ENCODE measurements at places on chromosomes 2 and 18.
A peak's percentile ranks its signal among the peaks of the same experiment; 100 is the strongest.

DNA sequence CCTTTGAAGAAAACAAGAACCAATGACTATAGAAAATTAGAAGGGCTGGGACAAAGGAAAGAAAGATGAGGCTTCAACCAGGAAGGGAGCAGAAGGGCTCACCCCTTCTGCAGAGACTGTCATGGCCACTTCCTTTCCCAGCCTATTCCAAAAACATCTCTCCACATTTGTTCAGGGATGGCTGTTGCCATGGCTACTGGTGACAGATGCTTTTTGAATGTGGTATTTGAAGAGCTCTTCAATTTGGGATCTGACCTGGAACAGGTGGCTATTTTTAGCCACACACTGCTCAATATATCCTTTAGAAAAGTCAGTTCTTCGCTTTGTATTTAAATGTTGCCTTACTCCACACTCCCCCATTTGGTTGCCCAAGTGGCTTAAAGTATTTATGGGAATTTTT lies 64.1 kb upstream of the LCLAT1 start:
- no peak for DNase-seq

GRCh38 chr2:118250001-118250400 lies 161.7 kb downstream of the INSIG2 start:
- DNase-seq: peak; percentile 25

GRCh38 chr2:225070811-225071210 lies 28.5 kb upstream of the DOCK10 start:
- no peak for DNase-seq

DNA sequence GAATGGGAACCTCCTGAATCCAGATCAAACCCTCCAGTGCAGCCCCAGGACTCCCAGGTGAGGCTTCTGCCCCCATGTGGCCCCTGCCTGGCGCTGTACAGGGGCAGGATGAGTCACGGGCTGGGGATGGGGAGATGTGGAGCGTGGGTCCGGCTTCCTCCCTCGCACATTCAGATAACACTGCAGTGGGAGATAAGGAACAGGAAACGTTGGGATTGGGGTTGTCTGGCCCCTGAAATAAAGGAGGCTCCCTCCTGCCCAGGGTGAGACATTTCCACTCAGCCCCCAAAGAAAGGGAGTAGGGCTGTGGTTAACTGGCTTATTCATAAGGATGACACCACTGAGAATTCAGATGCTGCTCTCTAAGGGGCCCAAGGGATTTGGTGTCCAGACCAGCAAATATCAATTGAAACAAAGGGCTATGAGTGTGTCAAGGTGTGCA lies 30.7 kb downstream of the IGFBP5 start:
- DNase-seq: no peak

GRCh38 chr2:112924360-112924759 lies 13.4 kb downstream of the IL37 start:
- no peak for DNase-seq

- DNase-seq: no peak
These were observed 25.4 kb upstream of the DTNB start for GRCh38 chr2:25698752-25699151.

- no peak for DNase-seq
These were observed 521.8 kb upstream of the TCF4 start for GRCh38 chr18:56109757-56110156.

GRCh38 chr2:151478011-151478410 lies 68.3 kb downstream of the RIF1 start:
- DNase-seq: no peak

DNA sequence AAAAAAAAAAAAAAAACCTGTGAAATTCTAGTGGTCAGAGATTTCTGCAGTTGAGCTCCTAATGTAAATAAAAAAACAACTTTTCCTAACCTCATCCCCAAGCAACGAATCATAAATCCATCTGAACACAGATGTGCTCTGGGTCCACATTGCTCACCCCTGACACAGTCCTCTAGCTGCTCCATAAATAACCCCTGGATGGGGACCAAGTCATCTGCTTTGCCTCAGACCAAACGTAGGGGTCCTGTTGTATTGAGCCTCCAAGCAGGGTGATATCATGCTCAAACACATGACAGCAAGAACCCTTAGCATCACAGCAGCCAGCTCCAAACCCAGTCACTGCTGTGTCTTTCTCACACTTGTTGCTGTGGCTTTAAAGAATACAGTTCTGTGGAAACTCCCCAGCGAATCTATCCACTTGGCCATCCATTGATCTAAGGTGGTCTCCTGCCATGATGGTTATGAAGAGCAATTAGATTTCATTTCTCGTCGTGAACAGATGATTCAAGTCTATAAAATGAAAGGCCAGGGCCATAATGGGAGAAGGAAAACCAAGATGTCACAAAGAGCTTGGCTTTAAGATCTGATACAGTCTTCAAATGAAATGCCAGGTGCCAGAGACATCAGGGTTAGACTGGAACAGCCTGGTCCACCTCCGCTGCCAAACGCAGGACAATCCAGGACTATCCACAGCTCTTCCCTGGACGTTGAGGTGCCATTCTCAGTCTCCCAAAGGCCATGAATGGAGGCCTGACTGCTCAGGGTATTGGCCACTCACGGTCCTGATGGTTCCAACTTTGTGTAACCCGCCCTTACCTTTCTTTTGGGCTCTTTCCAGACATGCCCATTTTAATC lies 39.0 kb downstream of the TBC1D8 start:
- DNase-seq: no peak

- no peak for DNase-seq
These were observed 131.6 kb downstream of the NXPH2 start for GRCh38 chr2:138648606-138649005.

GRCh38 chr2:218505754-218506371 lies 62.3 kb downstream of the USP37 start:
- DNase-seq: no peak

DNA sequence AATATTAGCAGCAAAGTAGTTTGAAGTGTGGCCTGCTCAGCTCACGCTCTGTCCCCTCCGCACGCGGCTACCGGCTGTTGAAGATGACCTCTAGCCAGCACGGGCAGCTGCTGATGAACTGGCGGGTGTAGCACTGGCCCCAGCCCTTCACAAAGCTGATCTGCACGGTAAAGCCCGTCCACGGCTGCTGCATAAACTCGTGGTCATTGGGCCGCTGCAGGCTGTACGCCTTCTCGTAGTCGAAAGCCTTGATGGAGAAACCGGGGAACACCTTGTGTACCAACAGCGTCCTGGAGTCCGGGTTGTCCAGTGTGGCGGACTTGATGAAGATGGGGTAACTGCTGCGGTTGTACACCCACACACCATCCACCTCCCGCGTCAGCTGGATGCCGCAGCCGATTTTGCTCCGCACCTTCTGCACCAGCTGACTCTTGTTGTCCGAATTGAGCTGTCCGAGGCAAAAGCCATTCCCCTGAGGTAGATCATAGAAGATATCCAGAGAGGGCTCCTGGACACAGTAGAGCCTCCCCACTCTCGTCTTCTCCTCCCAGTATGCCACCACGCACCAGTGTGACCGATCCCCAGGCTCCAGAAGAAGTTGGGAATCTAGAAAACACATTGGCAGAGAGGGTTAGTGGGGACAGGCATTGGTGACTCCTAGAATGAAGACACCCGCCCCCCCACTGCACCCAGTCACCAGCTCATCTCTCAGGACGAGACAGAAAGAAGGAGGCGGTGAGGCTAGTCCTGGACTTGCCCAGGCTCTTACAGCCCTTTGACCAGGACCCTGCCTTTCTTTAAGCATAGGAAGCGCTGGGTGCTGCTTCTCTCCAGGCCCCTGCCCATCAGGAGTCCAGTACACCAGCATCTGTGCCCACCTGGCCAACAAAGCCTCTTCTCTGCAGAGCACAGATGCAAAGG lies 29.2 kb downstream of the SMAD7 start:
- no peak for DNase-seq

DNA sequence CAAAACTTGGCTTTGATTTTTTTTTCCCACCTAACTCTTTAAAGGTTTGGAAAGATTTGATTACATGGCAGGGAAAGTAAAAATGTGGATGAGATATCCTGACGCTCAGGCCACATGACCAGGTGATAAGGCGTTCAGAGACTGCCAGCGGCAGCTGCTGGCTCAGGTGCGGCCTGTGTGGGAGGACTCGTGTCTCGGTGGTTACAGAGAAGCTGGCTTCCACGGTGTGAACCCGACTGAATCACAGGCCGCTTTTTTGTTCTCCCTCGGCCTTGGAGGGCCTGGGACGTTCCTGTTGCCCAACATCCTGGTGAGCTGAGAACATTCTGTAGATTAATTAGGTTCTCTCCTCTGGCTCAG lies 124.2 kb upstream of the ZNF516 start:
- no peak for DNase-seq

GRCh38 chr18:47100212-47100831 lies 50.0 kb downstream of the HDHD2 start:
- DNase-seq: no peak

GRCh38 chr2:188979187-188980114 lies 5.3 kb downstream of the COL3A1 start:
- no peak for DNase-seq

GRCh38 chr2:140023291-140023690 lies 1243.1 kb upstream of the NXPH2 start:
- peak; percentile 12 for DNase-seq

DNA sequence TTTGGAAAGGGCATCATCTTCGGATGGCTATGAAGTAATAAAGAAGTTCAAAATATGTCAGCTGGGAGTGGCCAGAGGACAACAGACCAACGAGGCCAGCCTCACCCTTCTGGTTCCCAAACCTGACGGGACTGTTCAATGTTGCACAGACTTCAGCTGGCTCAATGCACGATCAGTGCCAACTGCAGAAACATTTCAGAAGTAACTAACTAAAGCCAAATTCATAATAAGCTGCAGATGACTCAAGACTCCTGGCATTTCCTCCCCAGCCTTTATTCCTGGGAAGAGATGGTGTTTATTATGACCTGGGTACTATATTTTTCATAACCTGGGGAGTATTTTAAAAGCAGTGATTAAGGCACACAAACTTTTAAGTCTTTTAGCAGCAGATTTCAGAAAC lies 3.8 kb upstream of the ATP6V1C2 start:
- no peak for DNase-seq

- DNase-seq: no peak
These were observed 828.4 kb upstream of the VRK2 start for GRCh38 chr2:57218206-57218605.

DNA sequence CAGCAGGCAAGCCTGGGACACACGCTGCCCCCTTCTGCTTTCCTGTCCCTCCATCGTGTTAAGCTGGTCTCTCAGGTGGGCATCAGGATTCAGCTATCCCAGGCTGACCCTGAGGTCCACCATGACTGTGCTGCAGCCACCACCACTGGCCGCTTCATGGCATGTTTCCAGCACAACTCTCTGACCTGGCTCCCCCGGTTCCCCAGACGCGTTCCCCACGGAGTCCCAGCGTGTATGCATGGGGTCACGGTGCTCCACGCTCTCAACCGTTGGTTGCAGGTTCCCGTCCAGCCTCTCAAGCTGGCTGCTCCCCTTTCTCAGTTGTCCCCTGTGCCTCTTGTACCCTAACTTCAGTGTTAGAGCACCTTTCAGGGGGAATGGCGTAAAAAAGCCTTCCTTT lies 20.3 kb downstream of the HPCAL1 start:
- DNase-seq: no peak

- no peak for DNase-seq
These were observed 38.8 kb downstream of the AQP4 start for GRCh38 chr18:26826656-26827235.

DNA sequence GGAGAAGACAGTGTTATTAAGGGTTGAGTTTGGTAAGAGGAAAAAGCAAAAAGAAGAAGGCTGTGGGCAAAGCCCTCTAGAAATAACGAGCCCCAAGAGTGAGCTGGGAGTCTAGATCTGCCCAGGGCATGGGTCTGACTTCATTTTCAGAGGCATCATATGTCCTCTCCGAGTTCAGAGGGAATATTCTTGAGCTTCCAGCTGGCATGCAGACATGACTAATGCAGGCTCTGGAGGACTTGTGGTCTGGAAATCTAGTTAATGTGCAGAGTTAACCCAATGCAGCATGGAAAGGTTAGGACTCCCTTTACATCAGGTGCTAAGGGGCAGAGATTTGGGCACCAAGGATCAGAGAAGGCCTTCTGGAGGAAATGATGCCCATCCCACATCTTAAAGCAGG lies 7.3 kb downstream of the ACMSD start:
- DNase-seq: no peak

DNA sequence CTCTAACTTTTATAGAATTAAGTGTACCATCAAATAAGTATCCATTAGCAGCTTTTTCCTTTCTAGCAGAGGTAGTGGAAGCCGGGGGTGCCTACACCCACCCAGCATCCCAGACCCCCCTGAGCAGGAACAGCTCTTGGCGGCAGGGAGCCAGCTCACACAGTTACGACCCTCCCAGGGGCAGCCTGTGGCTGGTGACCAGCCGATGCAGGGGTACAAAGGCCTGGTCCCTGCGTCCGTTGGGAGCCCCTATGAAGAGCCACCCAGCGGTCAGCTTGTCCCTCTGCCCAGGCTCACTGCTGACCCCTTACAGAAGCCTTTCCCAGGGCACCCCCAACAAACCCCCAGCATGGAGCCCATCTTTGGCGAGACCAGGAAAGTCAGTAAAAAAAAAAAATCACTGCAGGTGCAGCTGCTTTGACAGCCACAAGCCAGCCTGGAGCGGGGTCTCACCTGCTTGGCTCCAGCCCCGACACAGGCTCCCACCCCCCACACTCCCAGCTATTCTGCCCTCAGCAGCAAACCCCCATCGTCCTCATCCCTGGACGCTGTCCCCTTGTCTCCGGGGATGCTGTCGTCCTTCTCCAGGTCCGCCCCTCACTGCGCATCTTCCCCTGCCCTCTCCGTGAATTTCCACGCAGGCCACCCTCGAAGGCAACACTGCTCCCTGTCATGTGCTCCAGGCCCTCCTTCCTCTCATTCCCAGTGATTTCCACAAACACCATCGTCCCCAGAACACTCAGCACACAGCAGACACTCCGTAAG lies 43.1 kb downstream of the GPC1 start:
- no peak for DNase-seq

- DNase-seq: peak; percentile 69
These were observed 184.1 kb upstream of the KYNU start for GRCh38 chr2:142693171-142693950.

- DNase-seq: no peak
These were observed 62.4 kb upstream of the ATIC start for GRCh38 chr2:215249501-215249900.

- no peak for DNase-seq
These were observed 115.2 kb downstream of the EXOC6B start for GRCh38 chr2:72710418-72711152.

DNA sequence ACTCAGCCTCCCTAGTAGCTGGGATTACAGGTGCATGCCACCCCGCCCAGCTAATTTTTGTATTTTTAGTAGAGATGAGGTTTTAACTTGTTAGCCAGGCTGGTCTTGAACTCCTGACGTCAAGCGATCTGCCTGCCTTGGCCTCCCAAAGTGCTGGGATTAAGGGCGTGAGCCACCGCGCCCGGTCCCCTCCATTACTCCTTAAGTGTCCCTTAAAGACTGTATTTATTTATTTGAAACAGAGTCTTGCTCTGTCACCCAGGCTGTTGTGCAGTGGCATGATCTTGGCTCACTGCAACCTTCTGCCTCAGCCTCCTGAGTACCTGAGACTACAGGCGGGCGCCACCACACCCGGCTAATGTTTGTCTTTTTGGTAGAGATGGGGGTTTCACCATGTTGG lies 148.6 kb downstream of the TGIF1 start:
- DNase-seq: no peak

Measured in Kasumi-1 (cell line).